ENCODE measurements at places on chromosomes 12 and 14.

DNA sequence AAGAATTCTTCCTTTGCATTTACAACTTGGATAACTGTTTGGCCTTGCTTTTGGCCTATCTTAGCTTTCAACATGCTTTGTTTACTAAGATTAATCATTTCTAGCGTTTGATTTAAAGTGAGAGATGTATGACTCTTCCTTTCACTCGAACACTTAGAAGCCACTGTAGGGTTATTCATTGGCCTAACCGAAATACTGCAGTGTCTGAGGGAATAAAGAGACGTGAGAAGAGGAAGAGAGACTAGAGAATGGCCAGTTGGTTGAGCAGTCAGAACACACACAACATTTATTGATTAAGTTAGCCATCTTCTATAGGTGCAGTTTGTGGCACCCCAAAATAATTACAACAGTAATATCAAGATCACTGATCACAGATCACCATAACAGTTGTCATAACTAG, 62.3 kb upstream of the CCDC175 start:
- DNase-seq, result no peak

DNA sequence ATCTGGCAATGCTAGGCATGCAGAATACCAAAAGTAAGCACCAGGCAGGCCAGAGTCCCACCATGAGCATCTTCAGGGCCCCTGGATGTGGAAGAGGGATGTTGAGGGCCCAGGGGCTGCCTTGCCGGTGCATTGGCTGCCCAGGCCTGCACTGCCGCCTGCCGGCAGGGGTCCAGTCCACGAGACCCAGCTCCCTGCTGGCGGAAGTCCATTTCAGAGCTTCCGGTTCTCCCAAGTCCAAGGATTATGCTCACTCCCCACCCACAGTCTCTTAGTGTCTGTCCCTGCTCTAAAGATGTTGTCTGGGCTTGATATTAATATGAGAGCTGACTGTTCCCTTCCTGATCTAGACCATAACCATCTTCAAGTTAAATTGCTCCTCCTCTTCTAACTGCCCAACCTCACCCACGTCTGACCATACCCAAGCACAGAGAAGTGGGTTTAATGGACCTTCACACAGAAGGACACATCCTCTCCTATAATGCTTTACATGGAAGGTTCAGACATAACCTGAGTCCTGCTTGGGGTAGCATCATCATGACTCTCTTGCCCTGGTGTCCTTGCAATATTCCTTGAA, 117.4 kb downstream of the DAD1 start:
- no peak for DNase-seq

GRCh38 chr14:97916669-97917568, 1119.7 kb downstream of the VRK1 start:
- peak; percentile 25 for DNase-seq

DNA sequence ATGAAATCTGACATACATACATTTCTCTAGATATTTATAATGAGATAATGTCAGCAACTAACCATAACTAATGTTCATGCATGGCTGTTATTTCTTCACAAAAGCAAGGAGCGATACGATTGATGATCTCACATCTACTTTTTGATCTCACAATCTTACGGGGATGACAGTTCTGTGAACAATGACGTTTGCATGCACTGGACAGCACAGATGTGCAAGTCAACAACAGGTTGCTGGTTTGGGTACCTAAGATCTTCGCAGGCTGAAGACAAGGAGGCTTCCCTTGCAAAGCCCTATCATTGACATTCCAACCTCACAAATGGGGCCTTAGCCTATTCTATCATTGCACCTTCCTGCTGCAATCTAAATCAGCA, 53.6 kb downstream of the C12orf42 start:
- no peak for DNase-seq

- DNase-seq, result no peak
These were observed 23.8 kb upstream of the PHLDA1 start for GRCh38 chr12:76055393-76055792.

- DNase-seq, result peak; percentile 25
These were observed 582 bp downstream of the SGPP1 start for GRCh38 chr14:63727231-63727735.

GRCh38 chr12:11862798-11863197, 207.9 kb upstream of the BCL2L14 start:
- no peak for DNase-seq

DNA sequence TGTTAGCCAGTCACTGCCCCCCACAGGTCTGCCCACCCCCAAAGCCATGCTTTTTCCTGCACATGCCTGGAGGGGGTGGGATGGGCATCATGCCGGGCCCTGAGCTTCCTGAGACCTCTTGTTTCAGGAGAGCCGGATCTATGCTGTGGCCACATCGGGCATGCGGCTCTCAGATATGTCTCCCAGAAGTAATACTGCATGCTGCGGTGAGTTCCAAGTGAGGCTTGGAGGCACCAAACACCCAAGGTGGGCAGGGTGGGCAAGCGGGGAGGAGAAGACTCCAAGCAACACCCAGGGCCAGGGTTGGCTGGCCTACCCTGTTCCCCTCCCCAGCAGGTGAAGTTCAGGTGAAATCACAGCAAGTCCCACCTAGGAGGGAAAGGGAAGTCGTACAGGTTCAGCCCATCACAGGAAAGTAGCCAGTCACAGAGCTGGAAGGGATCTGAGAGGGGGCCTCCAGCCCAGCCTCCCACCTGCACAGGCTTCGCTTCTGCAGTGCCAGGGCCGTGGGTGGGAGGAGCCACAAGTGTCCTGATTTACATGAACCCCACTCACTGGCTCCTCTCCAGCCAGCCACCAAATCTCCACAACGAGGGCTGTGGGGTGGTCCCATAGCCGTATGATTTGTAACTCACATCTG, 30.9 kb downstream of the PIGH start:
- no peak for DNase-seq

GRCh38 chr12:50661300-50662115, 102.4 kb upstream of the ATF1 start:
- DNase-seq, result no peak

Measured in activated CD4-positive, alpha-beta T cell treated with anti-CD3 and anti-CD28 coated beads for 48 hours (primary cell).